Smooth muscle cell of the pulmonary artery (primary cell): ENCODE measurements at places on chromosomes 5 and 9. TPM values are rescaled to one million over a fixed set of nuclear protein-coding genes. Genes with fewer than 3 reads are reported as not detected.

The PRDM9 gene
- not detected in 2 replicates for total RNA-seq

The PKD2L2 gene
- not detected in 2 replicates for total RNA-seq

The SLCO4C1 gene
- not detected in 2 replicates for total RNA-seq

The RUSC2 gene
- 31.5 and 40.1 TPM in 2 replicates for total RNA-seq

The PURA gene
- total RNA-seq, result 37.7 and 45.0 TPM in 2 replicates
